ENCODE measurements at places on chromosomes 5 and 9. TPM values are rescaled to one million over a fixed set of nuclear protein-coding genes. Genes with fewer than 3 reads are reported as not detected.

Gene CFAP90
- not detected for total RNA-seq

Gene ASPN
- total RNA-seq = not detected

Gene ACOT12
- 0.31 TPM for total RNA-seq

Gene FIBCD1
- total RNA-seq = not detected

Gene LCN15
- total RNA-seq = not detected

Gene ADAMTS2
- total RNA-seq = 0.21 TPM

Gene ZNF883
- total RNA-seq = 0.84 TPM

Gene PTGES
- 8.7 TPM for total RNA-seq

Gene PLAC8L1
- not detected for total RNA-seq

Gene MEIKIN
- 1.0 TPM for total RNA-seq

Gene SPATA31A3
- total RNA-seq = not detected

Gene SAXO1
- total RNA-seq = 0.10 TPM

Gene SLC46A2
- 0.94 TPM for total RNA-seq

Gene NR2F1
- 0.42 TPM for total RNA-seq

Gene LRRC70
- 8.6 TPM for total RNA-seq

Gene EIF4E1B
- 0.10 TPM for total RNA-seq

Gene CCNJL
- total RNA-seq = 0.94 TPM

Gene ZDHHC11
- total RNA-seq = 1.2 TPM

Gene ZFP2
- 0.73 TPM for total RNA-seq

Gene FBP2
- not detected for total RNA-seq

Gene RRAGA
- 24.2 TPM for total RNA-seq

Gene SNX2
- total RNA-seq = 159 TPM
